Right renal cortex interstitium (tissue), 3 donors: ENCODE measurements at places on chromosomes 7 and 10. TPM values are rescaled to one million over a fixed set of nuclear protein-coding genes. Genes with fewer than 3 reads are reported as not detected.

RBM48 gene
- polyA plus RNA-seq = 18.1 TPM

PAPOLB gene
- 0.07 TPM for polyA plus RNA-seq

A1CF gene
- polyA plus RNA-seq = 6.4 TPM

CYP3A7 gene
- 1.1 TPM for polyA plus RNA-seq

DNA sequence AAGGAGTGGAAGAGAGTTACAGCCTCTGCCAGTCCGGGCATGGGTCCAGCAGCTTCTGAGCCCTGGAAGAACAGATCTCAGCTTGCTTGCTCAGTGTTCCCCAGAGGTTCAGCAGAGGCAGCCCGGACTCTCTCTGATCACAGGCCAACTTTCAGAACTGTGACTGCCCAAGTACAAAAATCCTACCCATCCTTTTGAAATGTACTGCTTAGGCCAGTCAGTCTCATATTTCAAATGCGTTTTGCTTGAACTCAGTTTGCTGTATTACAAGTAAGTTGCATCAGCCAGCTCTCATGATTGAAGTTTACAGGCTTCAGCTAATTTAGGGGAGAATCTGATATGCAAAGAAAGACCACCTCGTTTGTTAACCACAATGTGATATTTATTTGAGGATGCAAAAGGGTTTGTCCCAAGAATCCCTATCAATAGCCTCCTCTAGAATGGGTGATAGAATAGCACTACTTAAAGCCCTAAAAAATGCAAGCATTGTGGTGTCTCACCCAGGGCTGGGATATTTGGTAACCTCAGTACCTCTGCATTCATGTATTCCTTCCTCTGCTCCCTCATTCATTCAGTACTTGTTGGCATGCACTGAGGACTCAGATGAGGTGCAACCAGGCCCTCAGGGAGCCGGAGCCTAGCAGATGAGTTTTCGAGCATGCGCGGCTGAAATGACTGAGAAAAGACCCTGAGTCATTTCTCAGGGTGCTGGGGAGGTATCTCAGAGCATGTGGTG, 7.0 kb downstream of the AIMP2 start:
- DNase-seq = no peak

- DNase-seq = no peak
These were observed 8.0 kb downstream of the SKAP2 start for GRCh38 chr7:26856176-26856985.
